ENCODE measurements at places on chromosomes 13 and 19.

DNA sequence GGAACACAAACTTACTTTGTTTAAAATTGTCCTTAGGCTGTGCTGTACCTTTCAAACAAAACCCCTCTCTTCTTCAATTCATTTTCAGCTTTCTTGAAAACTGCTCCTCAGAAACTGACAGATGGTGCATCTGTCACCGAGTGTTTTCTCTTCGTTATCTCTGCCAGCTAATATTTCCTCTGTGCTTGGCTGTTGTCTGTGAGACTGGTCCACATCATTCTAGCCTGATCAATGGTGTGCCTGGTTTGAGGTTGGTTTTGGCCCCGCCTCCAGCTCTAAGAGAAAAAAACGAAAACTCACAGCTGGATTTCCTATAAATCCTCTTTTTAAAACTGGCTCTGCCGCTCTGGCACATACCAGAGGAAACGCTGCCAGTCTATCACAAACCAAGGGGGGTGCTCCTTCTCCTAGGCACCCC is 79.7 kb downstream of the STARD13 start:
- no peak for DNase-seq

GRCh38 chr13:89721216-89721615 is 1626.3 kb upstream of the MIR17HG start:
- no peak for DNase-seq

GRCh38 chr13:26220575-26220974 is 1.5 kb downstream of the RNF6 start:
- no peak for DNase-seq

GRCh38 chr13:106690779-106691178 is 122.8 kb upstream of the ARGLU1 start:
- no peak for DNase-seq

GRCh38 chr19:30785458-30786137 is 413.4 kb downstream of the ZNF536 start:
- no peak for DNase-seq

GRCh38 chr13:23771552-23771951 is 117.6 kb downstream of the MIPEP start:
- DNase-seq: no peak

DNA sequence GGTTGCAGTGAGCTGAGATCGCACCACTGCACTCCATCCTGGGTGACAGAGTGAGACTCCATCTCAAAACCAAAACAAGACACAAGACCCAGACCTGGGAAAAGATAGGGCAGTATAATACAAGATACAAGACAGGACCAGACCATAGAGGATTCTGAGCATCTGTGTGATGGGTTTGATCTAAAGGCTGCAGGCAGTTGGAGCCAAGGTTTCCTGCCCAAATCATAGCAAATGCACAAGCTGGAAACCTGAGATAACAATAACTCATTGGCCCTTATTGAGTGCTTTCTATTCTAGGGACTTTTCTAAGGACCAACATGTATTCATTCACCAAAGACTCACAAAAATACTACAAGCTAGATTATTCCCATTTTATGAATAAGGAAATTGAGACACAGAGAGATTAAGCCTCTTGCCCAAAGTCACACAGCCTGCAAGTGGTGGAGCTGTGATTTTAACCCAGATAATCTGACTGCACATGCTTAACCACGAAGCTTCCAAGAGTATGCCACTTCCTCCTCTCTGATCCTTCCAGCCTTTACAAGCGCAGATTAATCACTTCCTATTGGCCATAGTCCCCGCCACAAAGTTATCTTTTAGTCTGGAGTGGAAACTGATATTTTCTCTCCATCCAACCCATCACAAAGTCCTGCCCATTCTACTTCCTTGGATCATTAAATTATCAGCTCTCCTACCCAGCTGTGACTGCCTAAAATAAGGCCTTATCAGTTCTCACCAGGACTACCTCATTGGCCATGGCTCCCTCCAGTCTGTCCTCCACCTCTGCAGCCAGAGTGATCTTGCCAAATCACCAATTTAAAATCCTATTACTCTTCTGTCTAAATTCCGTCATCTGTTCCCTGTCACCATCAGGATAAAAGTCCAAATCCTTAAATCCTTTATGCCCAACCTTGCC is 147.2 kb downstream of the FLT1 start:
- DNase-seq: no peak

GRCh38 chr13:31073859-31074718 is 87.6 kb downstream of the HSPH1 start:
- DNase-seq: no peak

GRCh38 chr19:29943615-29944014 is 1.6 kb downstream of the URI1 start:
- DNase-seq: no peak

- no peak for DNase-seq
Observed at GRCh38 chr13:111215081-111216047, 100.3 kb downstream of the ARHGEF7 start.

DNA sequence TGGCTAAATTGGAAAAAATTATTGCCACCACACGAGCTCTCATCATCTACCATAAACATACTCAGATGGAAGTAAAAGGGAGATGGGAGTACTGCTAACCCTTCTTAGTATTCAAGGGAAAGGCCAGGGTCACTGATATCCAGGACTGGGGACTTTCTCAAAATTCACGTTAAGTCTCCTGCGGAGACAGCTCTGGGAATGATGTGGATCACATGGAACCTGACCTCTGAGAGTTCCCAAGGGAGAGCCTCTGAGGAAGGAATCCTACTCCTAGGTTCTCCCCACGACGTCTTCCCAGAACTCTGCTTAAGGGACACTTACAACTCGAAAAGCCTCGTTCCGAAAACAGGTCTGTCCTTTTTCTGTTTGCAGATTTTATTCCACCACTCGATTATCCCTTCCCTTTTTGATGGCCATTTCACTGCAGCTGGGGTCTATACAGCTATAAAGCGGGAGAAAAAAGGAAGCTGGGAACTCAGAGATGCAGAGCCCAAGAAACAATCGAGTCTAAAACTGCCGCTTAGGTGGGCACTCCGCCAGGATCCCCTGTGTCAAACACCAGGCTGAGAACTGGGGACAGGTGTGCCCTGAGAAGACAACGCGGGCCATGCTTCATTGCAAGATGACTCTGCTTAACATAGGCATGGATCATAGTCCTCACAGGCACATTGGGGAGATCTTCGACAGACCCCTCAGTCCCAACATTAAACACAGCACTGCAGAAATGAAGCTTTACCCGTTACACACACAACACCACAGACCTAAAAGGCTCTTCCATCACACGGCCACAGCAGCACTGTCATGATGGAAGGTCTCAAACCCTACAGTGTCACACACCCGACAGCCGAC is 823 bp upstream of the ZNF567 start:
- DNase-seq: no peak

GRCh38 chr19:43545981-43546380 is 13.0 kb downstream of the ZNF575 start:
- no peak for DNase-seq

DNA sequence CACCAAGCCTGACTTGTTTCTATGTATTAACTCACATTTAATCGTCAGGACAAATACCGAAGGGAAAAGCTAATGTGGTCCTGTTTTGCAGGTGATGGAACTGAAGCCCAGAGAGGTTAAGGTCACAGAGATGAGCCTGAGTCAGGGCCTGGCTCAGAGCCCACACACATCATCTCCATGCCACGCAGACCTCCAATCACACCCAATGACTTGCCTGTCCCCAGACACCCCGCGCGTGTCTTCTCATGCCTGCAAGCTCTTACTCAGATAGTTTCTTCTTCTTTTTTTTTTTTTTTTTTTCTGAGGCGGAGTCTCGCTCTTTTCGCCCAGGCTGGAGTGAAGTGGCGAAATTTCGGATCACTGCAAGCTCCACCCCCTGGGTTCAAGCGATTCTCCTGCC is 16.4 kb downstream of the SIX5 start:
- DNase-seq: no peak

DNA sequence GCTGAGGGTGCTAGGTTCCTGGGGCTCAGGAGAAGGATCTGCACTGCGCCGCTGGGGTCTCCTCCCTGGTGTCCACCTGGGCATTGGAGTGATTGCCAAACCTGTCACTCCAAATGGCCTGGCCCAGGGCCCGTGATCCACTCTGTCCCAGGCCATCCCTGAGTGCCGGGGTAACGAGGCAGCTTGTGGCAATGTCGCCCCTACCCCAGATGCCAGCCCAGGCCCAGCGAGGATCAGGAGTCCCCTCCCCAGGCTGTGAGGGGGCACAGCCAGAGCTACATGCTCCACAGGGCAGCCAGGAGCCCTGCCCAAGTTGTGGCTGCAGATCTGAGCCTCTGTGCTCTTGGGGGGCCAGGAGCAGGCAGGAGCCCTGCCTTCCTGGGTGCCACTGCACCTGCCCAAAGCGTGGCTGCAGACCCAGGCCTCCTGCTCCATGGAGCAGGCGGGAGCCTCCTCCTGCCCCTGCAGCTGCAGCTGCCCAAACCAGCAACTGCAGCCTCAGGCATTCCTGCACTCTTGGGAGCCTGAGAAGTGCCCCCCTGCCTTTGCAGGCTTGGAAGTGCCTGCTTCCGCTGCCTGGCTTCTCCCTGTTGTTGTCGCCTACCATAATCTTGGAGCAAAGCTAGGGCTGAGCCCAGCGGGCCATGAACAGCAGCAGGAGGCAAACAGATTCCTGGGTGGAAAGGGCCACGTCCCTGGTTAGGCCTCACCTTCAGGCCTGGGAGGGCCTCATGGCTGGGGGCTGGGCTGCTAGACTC is 4.6 kb downstream of the IGFL4 start:
- DNase-seq: no peak

DNA sequence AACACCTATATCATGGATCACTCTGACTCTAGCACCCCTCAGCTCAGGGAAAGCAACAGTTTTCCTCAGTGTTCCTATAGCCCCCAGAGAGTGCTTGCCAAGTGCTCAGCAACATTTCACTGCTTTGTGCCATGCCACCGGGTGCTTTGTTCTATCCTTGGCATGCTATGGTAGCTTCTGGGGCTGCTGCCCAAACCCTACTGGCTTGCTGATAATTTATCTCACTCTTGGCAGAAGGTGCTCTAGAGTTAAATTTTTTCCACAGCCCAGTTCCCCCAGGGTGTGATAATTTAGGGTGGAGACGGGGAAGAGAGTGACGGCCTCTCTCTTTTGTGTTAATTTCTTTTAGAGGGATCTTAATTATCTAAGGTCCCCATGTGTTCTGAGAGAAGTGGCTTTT is 12.6 kb upstream of the CSNK1A1L start:
- no peak for DNase-seq

DNA sequence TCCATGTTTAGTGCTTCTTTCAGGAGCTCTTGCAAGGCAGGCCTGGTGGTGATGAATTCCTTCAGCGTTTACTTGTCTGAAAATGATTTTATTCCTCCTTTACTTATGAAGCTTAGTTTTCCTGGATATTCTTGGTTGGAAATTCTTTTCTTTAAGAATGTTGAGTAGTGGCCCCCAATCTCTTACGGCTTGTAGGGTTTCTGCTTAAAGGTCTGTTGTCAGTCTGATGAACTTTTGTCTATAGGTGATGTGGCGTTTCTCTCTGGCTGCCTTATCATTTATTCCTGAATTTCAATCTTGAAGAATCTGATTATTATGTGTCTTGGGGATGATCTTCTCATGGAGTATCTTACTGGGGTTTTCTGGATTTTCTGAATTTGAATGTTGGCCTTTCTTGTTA is 26.0 kb downstream of the ZNF430 start:
- DNase-seq: no peak

GRCh38 chr13:35475960-35476943 is at the start of gene MAB21L1:
TSS of gene MAB21L1 (minus strand) at chr13:35476689. CDS start at chr13:35476138, 551 bp downstream.
- DNase-seq: no peak

DNA sequence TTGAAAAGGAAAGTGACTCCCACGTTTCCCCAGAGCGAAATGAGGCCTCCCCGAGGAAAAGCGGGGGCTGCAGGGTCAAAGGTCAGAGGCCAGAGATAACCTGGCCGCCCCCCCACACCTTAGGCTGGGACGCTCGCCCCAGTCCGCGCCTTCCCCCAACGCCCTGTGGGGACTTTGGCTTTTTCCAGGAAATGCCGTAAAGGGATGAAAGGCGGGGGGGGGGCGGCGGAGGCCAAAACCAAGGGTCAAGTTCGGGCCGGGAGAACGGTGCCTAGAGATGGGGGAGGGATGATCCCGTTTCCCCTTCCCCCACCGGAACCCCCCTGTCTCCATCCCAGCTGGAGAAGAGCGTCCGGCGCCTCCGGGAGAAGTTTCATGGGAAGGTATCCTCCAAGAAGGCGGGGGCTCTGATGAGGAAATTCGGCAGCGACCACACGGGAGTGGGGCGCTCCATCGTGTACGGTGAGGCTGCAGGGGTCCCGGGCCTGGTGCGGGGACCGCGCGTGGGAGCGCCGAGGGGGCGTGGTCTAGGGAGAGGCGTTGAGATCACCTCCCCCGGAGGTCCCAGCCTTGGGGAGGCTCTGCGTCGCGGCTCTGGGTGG is 575 bp downstream of the SHFL start:
- no peak for DNase-seq

GRCh38 chr13:80161219-80161618 is 179.7 kb downstream of the SPRY2 start:
- no peak for DNase-seq

- DNase-seq: no peak
Observed at GRCh38 chr19:48551437-48552302, at the start of gene SULT2B1. TSS of gene SULT2B1 (plus strand) at chr19:48552172. CDS start at chr19:48552253, 81 bp downstream.

DNA sequence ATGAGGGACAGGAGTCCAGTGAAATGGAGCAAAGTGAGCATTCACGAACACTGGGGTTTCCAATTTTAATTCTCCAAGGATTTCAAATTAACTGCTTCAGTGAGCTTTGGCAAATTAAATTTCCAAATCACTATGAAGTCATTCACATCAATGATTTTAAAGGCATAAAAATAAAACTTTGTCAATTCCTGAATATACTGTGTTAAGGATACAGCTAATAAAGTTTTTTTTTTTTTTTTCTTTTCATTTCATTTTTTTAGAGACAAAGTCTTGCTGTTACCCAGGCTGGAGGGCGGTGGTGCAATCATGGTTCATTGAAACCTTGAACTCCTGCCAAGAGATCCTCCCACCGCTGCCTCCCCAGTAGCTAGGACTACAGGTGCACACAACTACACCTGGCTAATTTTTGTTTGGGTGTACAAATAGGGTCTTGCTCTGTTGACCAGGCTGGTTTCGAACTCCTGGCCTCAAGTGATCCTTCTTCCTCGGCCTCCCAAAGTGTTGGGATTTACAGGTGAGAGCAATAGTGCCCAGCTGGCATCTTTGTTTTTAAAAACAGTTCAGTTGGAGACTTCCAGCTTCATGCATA is 21.9 kb downstream of the RBM26 start:
- no peak for DNase-seq

DNA sequence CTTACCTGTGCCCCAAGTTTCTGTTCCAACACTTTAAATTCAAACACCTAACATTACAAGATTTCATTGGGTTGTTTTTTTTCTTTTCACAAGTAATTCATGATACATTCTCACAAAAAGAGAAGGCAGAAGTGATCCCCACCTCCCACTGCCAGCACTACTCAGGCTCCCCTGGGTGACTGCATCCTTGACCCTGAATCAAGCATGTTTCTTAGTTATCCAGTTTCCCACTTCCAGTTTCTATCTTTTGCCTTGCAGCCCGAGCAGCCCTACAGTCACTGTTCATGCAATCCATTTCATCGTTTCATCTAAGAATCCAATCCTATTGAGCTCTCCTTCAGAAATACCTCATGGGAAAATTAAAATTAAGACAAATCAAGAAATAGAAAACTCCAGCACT is 61.4 kb downstream of the RNASEH2B start:
- DNase-seq: no peak

GRCh38 chr19:43329989-43330388 is 23.5 kb upstream of the CD177 start:
- DNase-seq: no peak

GRCh38 chr13:38826182-38826813 is 139.4 kb downstream of the FREM2 start:
- no peak for DNase-seq

Measured in mesothelial cell of epicardium (in vitro differentiated cells).